Uterine smooth muscle cell (primary cell): ENCODE measurements at places on chromosomes 11 and 22. TPM values are rescaled to one million over a fixed set of nuclear protein-coding genes. Genes with fewer than 3 reads are reported as not detected.

MAPK8IP2 gene
- total RNA-seq = 0.33 and 0.37 TPM in 2 replicates

CNTF gene
- 1.4 and 3.3 TPM in 2 replicates for total RNA-seq

SMC1B gene
- total RNA-seq = under 0.01 TPM in 1 of 2 replicates, not detected in the other

FOLH1 gene
- not detected in 2 replicates for total RNA-seq

WNT11 gene
- total RNA-seq = 0.50 TPM in 1 of 2 replicates, not detected in the other

VPREB3 gene
- total RNA-seq = not detected in 2 replicates

TRPC6 gene
- 1.00 and 1.3 TPM in 2 replicates for total RNA-seq

OR52N4 gene
- not detected in 2 replicates for total RNA-seq

SUSD2 gene
- total RNA-seq = 1.9 and 8.6 TPM in 2 replicates

CDC42BPG gene
- 0.11 and 0.12 TPM in 2 replicates for total RNA-seq

TSGA10IP gene
- total RNA-seq = 0.11 and 0.37 TPM in 2 replicates

RASL10A gene
- total RNA-seq = not detected in 2 replicates

KCNJ4 gene
- not detected in 2 replicates for total RNA-seq

MS4A4E gene
- total RNA-seq = not detected in 2 replicates

SSTR3 gene
- 0.12 and 0.33 TPM in 2 replicates for total RNA-seq

SAA1 gene
- total RNA-seq = 0.33 TPM in 1 of 2 replicates, not detected in the other

EMID1 gene
- total RNA-seq = not detected in 2 replicates

DTX4 gene
- 0.22 and 0.25 TPM in 2 replicates for total RNA-seq
